Activated CD4-positive, alpha-beta T cell treated with anti-CD3 and anti-CD28 coated beads, Interleukin-2, amount 10 ng/mL, durations not matched to agents 7 days and 5 days (primary cell): ENCODE measurements at places on chromosomes 3 and 15. TPM values are rescaled to one million over a fixed set of nuclear protein-coding genes. Genes with fewer than 3 reads are reported as not detected.

DNA sequence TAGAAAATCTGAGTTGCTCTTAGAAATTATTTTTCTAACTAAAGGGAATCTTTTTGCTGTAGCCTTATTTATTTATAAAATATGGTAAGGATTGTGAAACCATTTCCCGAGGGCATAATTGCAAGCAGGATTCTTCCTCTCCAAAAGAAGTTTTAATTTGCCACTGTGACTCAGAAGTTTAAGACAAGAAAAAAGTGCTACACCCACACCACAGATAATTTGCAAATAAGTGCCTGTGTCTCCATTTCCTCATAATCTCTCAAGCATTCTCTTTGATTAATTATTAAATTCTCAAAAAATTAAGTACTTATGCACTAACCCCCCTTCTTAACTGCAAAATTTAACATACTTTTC, 43.6 kb downstream of the RASA2 start:
- DNase-seq: no peak

DNAH12 gene
- total RNA-seq: 0.06 TPM

SLC35G2 gene
- not detected for total RNA-seq

PLCH1 gene
- total RNA-seq: 0.37 TPM

- DNase-seq: no peak
These were observed 26.8 kb downstream of the EOGT start for GRCh38 chr3:68986496-68987208.

DNA sequence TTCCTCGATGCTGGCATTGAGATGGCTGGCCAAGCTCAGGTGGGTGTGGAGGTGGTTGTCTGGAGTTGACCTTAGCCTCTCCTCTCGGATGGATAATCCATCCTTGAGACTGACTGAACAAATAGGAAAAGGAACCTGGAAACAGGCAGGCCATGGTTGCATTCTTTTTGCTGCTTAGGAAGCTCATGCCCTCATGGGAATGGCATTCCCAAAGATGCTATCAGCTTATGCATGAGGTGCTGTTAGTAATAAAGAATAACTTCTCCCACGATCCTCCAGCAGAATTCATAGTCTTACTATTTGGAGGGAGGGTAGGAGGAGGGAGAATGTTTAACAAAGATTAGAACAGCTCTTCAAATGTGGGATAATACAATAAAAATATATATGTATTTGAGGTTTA, 303.0 kb upstream of the TPM1 start:
- DNase-seq: no peak

ANKRD63 gene
- total RNA-seq: 0.17 TPM

- DNase-seq: no peak
These were observed 138.5 kb downstream of the ARPP21 start for GRCh38 chr3:35777563-35778554.

- DNase-seq: no peak
These were observed 9.1 kb upstream of the AVEN start for GRCh38 chr15:34047893-34048775.

DNA sequence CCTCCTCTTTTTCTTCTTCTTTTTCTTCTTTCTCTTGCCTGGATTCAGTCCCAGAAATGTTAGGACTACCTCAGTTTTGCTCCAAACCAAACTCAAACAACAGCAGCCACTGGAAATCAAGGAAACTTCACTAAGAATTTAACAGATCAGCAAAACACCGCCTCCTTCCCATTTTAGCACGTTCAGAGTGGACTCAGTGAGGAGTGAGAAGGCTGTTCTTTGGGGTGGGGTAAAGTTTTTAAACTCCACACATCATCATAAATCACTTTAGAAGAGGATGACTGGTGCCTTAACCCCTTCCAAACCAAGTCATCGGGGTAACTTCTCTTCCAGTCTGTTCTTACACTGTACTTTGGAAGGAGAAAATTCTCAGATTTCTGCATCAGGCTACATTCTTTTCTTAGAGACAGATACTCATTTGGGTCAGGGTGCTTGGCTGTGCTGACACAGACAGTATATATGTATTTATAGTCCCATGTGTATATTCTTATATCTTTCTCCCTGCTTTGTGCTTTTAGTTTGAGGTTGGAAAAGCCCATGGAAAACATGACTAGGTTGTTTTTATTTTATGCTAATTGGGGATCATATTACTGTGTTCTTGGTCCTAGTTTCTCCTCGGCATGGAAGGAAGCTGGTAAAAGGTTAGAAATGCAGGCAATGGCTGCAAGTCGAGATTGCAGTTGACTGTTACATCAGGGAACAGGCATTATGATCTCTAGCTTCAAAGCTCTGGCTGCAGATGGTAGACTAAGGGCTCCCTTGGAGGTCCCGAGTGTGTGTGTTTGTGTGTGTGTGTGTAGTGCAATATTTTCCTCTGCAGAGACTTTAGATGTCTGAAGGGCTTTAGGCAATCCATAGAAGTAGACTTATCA, at the start of gene CCDC80:
CCDC80 (minus strand) TSS at position 214 of the 872 bp plus-strand sequence. CDS start 1,238 bp downstream, outside the sequence.
- DNase-seq: no peak

DNA sequence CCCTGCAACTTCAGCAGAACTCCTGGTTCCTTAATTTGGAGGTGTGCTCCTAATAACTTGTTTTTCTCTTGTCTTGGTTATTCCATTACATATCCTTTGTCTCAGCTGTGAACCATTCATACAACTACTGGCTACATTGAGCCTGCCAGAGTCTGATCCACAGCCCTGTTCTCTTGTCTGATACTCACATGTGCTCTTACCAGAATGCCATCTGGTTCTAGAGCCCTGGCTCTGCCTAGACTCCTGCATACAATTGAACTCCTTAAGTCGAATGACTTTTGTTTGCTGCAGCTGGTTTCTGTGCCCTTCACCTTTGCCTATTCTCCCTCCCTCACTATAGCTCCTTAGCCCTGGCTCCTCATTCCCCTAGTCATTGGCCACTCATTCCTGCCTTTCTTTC, 85.5 kb downstream of the LRRC28 start:
- DNase-seq: no peak

DNA sequence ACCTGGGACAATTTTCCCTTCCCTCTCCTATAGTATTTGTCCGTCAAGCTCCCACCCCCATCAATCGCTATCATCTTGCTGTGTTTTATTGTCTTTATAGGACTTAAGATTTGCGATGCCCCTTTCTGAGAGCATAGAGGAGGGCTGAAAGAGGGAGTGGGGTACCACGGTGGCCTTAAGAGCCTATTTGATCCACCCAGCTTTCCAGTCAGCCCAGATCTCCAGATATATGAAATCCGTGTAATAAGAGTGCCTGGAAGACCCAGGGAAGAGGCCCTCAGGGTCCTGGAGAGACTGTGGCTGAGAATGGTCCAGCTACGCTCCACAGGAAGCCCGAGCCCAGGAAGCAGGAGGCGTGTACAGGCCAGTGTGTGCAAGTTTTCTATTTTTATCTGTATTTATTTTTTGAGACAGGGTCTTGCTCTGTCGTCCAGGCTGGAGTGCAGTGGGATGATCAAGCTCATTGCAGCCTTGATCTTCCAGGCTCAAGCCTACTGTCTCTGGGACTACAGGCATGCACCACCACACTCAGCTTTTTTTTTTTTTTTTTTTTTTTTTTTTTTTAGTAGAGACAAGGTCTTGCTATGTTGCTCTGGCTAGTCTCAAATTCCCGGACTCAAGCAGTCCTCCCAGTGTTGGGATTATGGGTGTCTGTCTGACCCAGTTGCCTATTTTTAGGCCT, 964 bp upstream of the NCKIPSD start:
- no peak for DNase-seq

GOLGA8S gene
- 0.20 TPM for total RNA-seq

ASB14 gene
- not detected for total RNA-seq

- DNase-seq: no peak
These were observed 29.7 kb downstream of the CYFIP1 start for GRCh38 chr15:22950256-22950990.

DNA sequence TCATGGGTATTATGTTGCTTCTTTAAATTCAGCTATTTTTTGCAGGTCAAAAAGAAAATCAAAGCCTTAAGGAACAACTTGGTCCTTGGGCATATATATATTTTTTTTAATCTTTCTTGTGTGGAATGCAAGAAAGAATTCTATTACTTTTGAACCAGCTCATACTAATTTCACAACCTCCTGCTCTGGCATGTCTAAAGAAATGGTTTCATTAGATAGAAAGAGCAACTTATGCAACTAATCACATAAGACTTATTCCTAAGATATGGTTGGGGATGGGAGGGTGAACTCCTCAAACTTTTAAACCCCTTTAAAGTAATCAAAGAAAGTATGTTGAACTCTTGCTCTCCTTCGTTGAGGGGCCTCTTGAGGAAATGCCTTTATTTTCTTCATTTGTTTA, 114.9 kb downstream of the GMNC start:
- no peak for DNase-seq

DNA sequence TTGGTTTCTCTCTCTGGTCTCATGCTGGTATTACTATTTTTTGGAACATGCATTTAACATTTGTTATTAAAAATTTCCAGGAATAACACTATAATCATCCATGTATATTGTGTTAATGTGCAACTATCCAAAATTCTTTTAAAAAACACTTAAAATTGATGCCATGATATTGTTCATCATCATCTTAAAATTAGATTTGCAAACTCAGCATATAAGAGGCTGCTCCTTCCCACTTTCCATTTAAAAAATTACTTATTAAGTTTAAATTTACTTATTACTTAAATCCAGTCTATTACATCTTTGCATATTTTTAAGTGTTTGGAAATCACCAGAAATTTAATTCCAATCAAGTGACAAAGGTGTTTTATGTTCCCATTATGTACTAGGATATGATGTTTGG, 5.8 kb upstream of the ABHD17C start:
- DNase-seq: no peak

GRCh38 chr3:54178376-54178775, 56.0 kb downstream of the CACNA2D3 start:
- no peak for DNase-seq

DNA sequence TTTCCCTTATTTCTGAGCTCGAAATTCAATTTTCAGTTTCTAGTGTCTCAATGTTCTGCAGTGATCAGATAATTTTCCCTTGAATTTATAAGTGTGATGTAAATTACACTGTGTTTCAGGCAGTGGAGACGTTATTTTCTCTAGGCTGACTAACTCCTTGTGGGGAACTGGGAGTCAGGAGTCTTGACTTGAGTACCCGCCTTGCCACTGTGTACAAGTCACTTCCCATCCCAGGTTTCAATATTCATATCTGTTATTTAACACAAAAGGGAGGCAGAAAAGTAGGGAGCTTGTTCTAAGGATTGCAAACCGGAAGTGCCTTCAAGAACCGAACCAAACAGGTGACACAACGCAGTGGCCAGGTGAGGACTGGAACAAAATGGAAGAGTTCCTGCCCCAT, 196.5 kb downstream of the MEX3B start:
- DNase-seq: no peak

- no peak for DNase-seq
These were observed 370.4 kb upstream of the CBLB start for GRCh38 chr3:106239195-106239697.

GRCh38 chr3:14141144-14141543, 16.3 kb downstream of the TMEM43 start:
- DNase-seq: no peak

GRCh38 chr3:113873814-113874526, 35.4 kb downstream of the GRAMD1C start:
- no peak for DNase-seq

KIF15 gene
- total RNA-seq: 73.5 TPM

- no peak for DNase-seq
These were observed 33.9 kb downstream of the CCDC12 start for GRCh38 chr3:46942481-46943236.

DNA sequence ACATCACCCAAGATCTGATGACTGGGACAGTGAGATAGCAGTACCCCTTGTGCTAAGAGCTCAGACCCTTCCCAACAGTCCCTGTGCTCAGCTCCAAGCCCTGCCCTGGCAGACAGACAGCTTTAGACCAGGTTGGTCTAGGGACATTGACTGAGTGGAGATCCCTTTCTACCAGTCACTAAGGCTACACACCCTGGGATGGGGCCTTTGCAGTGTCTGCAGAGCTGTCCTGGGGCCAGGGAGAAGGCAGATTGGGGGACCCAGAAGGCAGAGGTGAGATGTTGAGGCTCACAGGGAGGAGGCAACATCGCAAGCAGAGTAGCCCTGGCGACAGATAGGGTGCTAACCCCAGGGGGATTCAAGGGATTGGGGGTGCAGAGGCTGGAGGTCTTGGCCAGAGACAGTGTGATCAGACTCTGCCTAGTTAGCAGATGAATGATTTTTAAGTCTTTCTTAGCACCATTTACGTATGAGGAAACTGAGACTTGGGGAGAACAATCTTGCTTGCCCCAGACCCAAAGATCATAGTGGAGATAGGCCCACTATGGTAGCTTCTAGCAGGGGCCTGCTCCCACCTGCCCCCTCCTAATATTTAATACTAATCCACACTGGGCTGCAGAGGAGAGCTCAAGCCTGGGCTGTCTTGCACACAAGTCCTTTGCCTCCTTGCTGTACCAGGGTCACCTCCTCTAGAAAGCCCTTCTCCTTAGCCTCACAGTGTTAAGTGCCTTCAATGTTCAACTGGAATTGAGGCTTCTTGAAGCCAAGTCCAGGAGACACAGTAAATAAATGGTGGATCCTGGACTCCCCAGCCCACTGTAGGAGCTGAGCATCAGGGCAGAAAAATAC, 32.6 kb downstream of the HMCES start:
- DNase-seq: no peak

DNA sequence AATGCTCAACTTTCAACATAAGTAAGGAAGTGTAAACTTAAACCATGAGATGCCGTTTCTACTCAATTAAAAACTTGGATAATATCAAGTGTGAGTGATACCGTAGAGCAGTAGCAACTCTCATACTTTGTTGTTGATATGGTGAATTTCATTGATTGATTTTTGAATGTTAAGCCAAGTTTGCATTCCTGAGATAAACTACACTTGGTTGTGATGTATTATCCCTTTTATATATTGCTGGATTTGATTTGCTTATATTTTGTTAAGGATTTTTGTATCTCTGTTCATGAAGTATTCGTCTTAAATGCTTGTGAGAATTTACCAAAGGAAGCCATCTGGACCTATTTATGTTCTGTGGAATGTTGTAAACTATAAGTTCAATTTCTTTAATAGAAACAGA, 21.7 kb downstream of the SLMAP start:
- DNase-seq: no peak

GRCh38 chr3:182248349-182248880, 536.7 kb downstream of the SOX2 start:
- no peak for DNase-seq

DNA sequence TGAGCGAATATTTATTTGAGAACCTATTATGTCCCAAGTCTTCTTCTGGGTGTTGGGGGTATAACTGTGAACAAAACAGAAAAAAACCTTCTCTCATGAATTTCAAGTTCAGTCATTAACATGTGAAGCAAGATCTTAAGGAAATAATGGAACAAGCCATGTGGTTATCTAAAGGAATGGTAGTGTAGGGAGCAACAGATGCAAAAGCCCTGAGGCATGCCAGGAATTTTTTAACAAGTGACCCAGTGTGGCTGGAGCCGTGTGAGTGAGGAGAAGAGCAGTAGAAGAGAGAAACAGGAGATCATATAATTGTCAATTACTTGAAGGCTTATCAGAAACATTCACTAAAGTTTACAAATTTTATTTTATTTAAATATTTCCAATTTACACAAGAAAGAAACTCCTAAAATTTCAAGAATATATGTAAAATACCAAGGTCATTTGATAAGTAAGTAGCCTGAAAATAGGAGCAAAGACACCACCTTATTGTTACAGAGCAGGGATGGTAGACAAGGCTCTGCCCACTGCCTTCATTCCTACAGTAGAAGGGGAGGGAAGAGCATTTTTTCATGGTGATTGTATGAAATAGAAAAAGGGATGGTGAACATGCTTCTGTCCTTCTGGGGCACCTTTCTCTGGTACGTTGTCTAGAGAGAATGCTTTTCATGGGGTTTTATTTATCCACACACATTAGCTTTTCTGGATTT, 345.1 kb downstream of the PLOD2 start:
- no peak for DNase-seq
